Vagina (tissue), 2 donors: ENCODE measurements at places on chromosomes 1 and 21.

GRCh38 chr1:25675729-25676476 lies 59.3 kb downstream of the MAN1C1 start:
- DNase-seq = no peak

GRCh38 chr1:172211221-172211620 lies 209.3 kb upstream of the C1orf105 start:
- no peak for DNase-seq

DNA sequence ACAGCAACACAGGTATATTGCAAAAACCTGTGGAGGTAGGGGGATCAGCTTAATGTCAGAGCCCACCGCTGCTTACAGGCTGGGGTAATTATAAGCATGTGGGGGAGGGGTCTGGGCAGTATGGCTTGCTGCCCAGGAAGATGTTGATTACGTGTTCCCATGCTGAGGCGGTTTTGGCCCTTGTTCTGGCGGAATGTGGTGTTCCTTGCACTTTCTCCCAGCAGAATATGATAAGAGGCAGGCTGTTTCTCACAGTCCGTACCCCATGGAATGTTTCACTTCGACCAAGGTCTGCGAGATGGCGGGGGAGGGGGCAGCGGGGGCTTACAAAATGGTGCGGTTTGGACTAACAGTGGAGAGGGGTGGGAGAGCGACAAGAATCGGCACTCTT lies 9.8 kb upstream of the HPCAL4 start:
- DNase-seq = no peak

GRCh38 chr1:199273837-199274379 lies 635.1 kb downstream of the PTPRC start:
- DNase-seq = no peak

GRCh38 chr21:16196001-16196400 lies 466.2 kb downstream of the USP25 start:
- DNase-seq = no peak

GRCh38 chr1:53470155-53470554 lies 11.0 kb downstream of the DMRTB1 start:
- peak; percentile 52 for DNase-seq

DNA sequence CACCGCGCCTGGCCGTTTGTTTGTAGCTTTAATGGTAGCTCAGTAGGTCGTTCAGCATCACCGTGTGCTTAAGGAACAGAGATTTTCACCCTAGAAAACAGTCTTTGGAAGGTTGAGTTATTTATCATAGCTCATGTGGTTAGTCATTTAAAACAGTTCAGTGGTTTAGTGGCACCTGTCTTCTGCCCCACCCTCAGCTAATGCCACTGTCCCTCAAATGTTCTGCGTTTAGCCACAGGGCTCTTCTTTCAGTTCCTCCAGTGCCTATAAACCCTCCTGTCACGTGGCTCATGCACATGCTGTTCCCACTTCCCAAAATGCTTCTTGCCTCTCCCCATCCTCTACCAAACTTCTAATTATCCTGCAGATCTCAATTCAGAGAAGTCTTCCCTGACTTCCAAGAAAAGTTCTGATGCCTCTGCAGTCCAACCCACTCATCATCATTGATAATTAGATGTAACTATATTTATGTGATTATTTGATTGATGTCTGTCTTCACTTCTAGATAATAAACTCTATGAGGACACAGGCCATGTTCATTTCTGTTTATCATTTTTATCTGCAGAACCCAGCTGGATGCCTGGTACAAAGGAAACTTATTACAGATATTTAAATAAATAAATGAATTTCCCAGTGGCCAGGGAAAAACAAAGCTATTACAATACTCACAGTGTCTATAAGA lies 14.4 kb upstream of the DIPK1A start:
- no peak for DNase-seq

GRCh38 chr1:64539781-64540218 lies 69.9 kb downstream of the CACHD1 start:
- DNase-seq = no peak

DNA sequence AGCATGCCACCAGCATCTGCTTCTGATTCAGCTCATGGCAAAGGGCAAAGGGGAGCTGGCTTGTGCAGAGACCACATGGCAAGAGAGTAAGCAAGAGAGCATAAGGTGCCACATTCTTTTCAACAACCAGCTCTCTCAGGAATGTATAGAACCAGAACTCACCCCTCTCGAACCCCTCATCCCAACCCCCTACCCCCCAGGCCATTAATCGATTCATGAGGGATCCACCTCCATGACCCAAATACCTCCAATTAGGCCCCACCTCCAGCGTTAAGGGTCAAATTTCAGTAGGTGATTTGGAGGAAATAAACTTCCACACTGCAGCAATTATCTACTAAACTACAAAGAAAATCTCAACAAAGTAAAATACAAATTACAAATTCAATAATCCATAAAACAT lies 32.2 kb upstream of the LRRC7 start:
- DNase-seq = no peak

DNA sequence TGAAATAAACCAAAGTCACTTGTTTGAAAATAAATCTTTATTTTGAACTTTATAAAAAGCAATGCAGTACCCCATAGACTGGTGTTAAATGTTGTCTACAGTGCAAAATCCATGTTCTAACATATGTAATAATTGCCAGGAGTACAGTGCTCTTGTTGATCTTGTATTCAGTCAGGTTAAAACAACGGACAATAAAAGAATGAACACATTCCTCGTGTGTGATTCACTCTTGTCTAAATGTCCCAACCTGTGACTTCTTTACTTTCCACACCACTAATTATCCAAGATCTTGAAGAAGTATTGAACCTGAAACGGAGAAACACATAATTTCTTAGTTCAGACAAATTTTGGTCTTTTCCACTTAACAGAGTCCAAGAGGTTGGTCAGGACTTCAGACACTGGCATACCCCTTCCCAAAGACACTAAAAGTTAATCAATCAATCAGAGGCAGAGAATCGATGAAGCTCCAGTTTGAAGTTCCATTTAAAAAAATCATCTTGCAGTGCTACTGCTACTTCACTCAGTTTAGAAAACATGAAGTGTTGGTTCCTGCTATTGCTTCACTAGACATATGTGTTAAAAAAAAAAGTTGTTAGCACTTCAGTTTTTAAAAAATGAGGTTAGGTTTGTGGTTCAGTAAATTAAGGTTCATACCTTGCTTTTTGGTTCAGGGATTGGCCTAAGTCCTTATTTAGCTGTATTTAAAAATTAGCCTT lies 26.2 kb downstream of the ATP1B1 start:
- no peak for DNase-seq

DNA sequence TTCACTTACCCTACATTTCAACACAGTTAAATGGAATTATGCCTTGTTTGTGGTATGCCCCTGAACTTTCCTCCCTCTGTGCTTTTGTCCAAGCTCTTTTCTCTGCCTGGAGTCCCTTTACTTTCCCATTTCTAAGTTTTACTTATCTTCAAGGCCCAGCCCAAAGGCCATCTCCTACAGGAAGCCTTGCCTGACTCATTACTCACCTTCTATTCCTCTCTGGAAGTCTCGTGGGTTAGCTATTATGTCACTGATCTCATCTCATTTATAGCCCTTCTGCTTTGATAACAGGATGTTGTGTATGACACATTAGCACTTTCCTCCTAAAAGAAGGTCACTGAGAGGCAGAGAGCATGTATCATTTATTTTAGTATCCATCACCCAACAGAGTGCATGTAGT lies 78.8 kb upstream of the CD1D start:
- no peak for DNase-seq

DNA sequence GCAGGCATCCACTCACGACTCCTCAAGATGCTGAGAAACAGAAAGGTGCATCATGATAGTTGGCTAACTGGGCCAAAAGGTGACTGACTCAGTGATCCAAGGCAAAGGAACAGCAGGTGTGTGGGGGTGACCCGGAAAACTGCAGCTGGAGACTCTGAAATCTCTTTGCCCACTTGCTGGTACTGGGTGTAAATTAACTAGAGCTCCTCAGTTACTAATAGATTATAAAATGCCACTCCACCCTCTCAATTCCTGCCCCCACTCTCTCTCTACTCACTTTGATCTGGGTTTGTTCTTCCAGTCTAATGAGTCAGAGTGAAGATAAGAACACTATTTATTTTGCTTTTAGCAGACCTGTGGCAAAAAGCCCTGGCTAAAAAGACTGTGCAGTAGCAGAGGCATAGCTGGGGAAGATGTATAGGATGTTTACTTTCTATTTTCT lies 7.2 kb upstream of the PIGC start:
- DNase-seq = no peak

DNA sequence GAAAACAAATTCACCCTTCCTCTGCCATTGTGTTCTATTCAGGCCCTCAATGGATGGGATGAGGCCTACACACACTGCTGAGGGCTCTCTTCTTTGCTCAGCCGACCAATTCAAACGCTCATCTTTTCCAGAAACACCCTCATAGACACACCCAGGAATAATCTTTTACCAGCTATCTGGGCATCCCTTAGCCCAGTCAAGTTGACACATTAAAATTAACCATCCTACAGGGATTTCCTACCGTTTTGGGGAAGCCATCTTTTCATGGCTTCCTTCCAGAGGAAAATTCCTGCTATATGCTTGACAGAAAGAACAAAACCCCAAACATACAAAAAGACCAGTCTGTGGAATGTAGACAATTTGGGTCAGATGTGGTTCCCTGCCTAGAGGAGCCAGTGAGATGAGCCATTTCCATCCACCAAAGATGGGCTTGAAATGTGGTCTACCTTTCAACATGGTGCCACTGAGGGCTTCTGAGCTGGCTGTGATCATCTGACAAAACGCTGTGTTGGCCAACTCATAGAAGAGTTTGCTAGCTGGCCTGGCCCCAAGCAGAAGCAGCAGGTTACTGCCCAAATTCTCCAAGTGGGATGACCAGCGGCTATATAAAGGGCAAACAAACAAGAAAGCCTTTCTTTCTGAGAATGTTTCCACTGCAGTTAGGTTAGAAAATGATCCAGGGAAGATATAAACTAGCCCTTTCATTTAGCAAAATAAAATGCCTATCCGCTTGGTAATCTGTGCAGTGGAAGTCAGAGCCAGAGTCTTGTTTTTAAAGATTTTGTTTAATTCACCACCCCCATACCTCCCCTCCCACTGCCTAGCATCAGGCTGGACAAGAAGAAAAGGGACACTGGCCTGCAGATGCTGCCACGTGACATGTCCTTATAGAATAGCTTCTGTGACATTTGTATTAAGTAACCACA lies 69.1 kb upstream of the MRPS6 start:
- DNase-seq = no peak

GRCh38 chr1:12038356-12039163 lies 19.3 kb downstream of the MIIP start:
- DNase-seq = no peak

- DNase-seq = no peak
These were observed 6.9 kb upstream of the ETV3 start for GRCh38 chr1:157145076-157145475.

- no peak for DNase-seq
These were observed 329.7 kb upstream of the SNX7 start for GRCh38 chr1:98331718-98332311.

DNA sequence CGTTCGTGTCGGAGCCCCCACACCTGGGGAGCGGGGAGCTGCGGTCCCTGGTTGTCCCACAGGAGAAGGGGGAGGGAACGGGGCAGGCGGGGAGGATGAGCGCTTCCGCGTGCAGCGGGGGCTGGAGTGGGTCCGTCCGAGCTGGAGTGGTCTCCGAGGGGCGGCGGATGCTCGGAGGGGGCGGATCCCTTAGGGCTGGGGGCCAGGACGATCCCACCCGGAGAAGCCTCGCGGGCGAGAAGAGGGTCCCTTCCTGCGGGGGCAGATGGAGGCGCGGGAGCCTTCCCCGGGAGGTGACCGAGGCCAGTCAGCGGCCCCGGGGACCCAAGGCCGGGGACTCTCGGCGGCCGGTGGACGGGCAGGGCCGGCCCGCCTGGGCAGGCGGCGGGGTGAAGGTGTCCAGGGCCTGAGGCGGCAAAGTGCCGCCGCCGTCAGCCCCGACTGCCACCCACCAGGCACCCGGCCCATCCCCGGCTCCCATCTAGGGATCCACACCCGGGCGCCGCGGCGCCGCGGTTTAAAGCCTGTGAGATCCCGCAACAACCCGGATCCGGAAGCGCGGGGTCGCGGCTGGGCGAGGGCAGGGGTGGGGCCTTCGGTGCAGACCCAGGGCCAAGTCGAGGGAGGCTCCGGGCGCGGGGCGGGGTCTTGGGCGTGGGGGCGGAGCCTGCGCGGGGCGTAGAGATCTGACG lies 5.3 kb upstream of the CCDC27 start:
- DNase-seq = no peak

- no peak for DNase-seq
These were observed 90.8 kb upstream of the ERRFI1 start for GRCh38 chr1:8116894-8117264.

GRCh38 chr1:186749820-186750219 lies 69.6 kb upstream of the PTGS2 start:
- DNase-seq = no peak

DNA sequence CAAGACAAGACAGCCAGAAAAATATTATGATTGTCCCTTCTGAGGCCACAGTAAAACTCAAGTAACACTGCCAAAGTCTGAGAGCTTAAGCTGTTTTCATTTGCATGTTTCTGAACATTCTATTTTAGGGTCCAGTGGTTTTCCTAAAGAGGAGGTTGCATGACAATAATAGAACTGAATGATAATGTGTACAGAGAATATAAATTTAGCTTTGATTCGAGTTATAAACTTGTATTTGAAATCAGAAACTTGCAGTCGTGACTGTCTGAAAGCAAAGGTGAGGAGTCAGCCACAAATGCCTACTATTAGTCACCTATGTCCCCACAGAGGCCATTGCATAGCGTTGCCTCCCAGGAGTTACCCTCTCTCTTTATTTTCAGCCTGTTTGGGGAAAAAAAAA lies 363.1 kb upstream of the ADGRL2 start:
- no peak for DNase-seq

- DNase-seq = no peak
These were observed 10.2 kb downstream of the UBIAD1 start for GRCh38 chr1:11283151-11283550.

DNA sequence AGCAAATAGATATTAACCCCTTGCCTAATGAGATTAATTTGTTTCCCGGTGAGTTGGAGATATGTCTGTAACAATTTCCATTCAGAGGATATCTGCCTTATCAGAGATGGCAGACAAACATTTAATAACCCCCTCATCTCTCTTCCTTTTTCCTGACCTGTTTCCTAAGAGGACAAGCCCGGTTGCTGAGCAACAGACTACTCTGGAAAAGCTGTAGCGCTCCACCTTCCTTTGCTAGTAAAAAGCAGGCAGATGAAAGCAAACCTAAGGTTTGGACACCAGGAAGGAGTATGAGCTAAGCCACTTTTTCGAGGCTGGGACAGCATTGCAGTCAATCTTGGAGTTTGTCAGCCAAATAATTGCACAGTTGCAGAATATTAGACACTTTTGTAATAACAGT lies 82.4 kb downstream of the RGS21 start:
- no peak for DNase-seq
